Esophagus squamous epithelium (tissue), 5 donors: ENCODE measurements at places on chromosomes 3 and 15.

DNA sequence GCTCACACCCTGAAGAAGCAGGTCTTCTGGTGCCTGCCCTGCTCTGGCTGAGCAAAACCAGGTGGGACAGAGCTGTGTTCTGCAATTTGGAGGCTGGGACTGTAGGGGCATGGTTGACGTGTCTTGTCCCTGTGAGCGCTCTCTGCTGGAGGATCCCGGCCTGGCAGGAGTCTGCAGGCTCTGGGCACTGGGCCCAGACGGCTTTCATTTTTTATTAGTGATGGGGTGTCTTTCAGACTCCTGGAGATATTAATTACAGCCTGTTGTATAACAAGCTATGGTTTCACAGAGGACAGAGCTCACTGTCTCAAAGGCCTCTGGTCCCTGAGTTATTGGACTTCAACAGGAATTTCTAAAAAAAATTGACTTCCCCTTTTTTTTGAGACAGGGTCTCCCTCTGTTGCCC lies 29.5 kb upstream of the ZNF710 start:
- DNase-seq: no peak

DNA sequence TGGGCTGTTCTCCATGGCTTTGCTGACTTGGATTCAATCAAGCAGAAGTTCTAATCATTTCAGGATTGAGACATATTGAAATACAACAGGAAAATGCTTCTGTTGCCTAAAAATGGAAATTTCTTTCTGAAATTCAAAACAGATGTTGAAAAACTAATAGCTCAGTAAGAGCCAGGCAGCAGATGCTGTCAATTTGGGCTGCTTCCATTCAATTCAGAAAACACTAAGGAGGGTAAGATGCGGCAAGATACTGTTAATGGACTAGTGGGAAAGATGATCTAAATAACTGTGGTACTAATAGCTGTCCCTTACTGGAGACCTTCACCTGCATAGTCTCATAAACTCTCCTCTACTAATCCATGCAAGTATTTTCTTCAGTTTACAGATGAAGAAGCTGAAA lies 53.5 kb downstream of the DGKG start:
- DNase-seq: no peak

- no peak for DNase-seq
Observed at GRCh38 chr3:168051531-168052471, 43.9 kb downstream of the GOLIM4 start.

GRCh38 chr3:142853270-142854168 lies 35.4 kb downstream of the PCOLCE2 start:
- no peak for DNase-seq

DNA sequence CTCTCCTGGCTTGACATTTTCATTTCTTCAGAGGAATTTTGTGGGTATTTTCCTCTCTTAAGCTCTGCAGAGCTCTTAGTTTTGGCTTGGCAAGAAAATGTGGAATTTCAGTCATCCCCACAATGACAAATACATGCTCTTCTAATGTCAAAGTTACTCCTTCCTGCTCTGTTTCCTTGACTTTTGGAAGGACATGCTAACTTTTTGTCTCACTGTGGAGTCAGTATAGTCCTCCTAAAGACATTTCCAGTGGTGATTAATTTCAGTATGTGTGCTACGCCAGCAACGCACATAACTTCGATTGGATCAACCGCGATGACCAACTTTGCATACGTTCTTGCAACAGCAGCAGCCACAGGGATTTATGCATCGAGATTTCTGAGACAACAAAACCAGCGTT lies 13.3 kb downstream of the EBLN2 start:
- DNase-seq: no peak
